ENCODE measurements at places on chromosomes 5 and 9. TPM values are rescaled to one million over a fixed set of nuclear protein-coding genes. Genes with fewer than 3 reads are reported as not detected.

Gene WNK2
- polyA plus RNA-seq: 101 TPM

Gene DIPK1B
- polyA plus RNA-seq: 12.7 TPM

Gene IL13
- polyA plus RNA-seq: not detected

Gene GALNT12
- polyA plus RNA-seq: 17.2 TPM

Gene PIP5K1B
- 58.0 TPM for polyA plus RNA-seq

Gene EQTN
- 0.10 TPM for polyA plus RNA-seq

Gene FAM169A
- polyA plus RNA-seq: not detected

Gene DTWD2
- polyA plus RNA-seq: 5.8 TPM

Gene MEGF10
- polyA plus RNA-seq: not detected

Gene SPINK1
- polyA plus RNA-seq: 1,597 TPM

Gene ARL14EPL
- not detected for polyA plus RNA-seq

Gene CREBRF
- 3.8 TPM for polyA plus RNA-seq

Gene GPRIN1
- polyA plus RNA-seq: 9.0 TPM

Gene TMEM252
- not detected for polyA plus RNA-seq

Gene TAF9
- polyA plus RNA-seq: 68.2 TPM
